ENCODE measurements at places on chromosomes 16 and 17.
A peak's percentile ranks its signal among the peaks of the same experiment; 100 is the strongest.

DNA sequence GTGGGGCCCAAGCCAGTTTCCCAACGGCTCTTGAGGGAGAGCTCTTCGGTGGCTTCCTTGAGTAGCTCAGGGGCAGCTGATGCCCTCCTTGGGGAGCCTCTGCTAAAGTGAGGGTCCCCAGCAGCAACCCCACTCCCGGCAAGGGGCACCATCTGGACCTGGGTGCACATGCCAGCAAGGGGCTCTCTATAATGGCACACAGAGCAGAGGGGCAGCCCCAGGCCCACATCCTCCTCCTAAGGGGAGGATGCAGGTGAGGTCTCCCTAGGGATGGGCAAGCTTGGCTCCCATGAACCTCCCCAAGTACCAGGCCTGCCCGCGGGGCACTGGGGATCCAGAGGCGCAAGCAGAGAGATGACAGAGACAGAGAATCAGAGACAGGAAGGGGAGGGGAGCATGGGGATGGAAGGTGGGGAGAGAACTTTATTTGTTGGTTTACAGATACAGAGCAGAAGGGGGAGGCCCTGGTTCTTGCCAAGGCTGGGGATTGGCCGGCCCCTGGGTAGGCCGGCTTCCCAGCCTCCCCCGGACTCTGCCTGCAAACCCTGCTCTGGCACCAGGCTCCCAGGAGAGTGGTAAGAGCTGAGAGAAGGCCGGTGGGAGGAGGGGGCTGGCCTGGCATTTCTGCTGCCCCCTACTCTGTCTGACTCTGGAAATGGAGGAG, 61.4 kb downstream of the SRCIN1 start:
- no peak for DNase-seq

DNA sequence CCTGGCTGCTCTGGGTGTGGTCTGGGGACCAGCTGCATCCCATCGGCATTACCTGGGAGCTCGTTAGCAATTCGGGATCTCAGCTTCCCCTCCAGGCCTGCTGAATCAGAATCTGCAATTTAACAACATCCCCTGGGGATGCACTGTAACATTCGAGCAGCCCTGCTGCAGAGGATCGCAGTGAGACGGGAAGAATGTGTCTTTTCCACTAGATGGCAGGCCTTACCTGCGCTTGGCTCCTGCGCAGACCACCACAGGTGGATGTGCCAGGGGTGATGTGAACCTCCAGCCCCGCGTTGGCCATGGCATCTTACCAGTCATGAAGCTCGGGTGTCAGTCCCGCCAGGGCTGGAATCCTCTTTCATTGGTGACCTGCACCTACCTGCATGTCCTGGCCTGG, 209.9 kb downstream of the PRKCB start:
- no peak for DNase-seq

- no peak for DNase-seq
Measured at GRCh38 chr17:43341715-43342588, 56.8 kb upstream of the ARL4D start.

DNA sequence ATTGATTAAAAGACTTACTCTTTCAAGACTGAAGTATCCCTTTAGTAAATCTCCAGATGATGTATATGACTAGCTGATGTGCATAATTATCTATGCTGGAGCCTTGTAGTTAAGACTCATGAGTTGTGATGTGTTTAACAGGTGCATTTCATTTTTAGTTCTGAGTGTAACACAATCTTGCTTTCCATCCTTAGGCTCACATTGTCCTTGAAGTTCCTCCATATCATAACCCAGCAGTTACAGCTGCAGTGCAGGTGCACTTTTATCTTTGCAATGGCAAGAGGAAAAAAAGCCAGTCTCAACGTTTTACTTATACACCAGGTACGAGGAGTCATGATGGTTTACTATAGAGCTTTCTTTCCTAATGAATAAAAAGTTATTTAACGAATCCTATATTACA, 52.9 kb downstream of the ESRP2 start:
- DNase-seq: no peak

GRCh38 chr17:74599023-74599399, 6.9 kb upstream of the CD300LD start:
- DNase-seq: no peak

GRCh38 chr17:68600067-68600930, 868 bp downstream of the FAM20A start:
- DNase-seq: no peak

- DNase-seq: peak; percentile 1
Measured at GRCh38 chr16:82082543-82083244, 47.6 kb downstream of the HSD17B2 start.

GRCh38 chr17:40922239-40922638, 15.2 kb downstream of the KRT23 start:
- DNase-seq: no peak

- DNase-seq: no peak
Measured at GRCh38 chr16:3665508-3665907, 11.0 kb downstream of the DNASE1 start.

DNA sequence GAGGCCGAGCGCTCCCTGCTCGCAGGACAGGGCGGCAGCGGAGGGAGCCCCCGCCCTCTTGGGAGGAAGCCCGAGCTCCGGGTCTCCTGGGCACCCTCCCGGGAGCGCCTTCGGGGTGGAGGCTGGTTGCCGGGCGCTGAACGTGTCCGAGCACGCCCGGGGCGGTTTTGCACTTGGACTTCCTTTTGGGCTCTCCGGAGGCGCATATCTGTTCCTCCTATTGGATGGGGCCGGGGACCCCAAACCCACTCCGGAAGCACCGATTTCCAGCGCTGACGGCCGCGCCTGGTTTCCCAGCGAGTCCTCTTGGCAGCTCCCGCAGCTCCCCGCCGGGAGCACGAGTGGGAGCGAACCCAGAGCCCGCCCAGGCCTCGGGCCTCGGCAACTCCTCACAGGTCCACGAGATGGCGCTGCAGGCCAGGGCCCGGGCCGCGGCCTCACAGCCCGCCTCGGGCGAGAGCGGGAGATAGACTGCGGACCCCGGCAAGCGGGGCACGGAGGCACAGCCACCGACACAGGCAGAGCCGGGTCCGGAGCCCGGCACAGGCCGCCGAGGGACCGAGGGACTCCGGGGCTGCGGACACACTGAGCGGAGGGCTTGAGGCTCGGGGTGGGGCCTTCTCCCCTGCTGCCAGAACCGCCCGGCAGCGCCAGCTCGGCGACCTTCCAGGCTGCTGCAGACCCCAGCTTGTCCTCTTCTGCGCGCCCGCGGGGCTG, 12.7 kb downstream of the TBX2 start:
- DNase-seq: peak; percentile 69

DNA sequence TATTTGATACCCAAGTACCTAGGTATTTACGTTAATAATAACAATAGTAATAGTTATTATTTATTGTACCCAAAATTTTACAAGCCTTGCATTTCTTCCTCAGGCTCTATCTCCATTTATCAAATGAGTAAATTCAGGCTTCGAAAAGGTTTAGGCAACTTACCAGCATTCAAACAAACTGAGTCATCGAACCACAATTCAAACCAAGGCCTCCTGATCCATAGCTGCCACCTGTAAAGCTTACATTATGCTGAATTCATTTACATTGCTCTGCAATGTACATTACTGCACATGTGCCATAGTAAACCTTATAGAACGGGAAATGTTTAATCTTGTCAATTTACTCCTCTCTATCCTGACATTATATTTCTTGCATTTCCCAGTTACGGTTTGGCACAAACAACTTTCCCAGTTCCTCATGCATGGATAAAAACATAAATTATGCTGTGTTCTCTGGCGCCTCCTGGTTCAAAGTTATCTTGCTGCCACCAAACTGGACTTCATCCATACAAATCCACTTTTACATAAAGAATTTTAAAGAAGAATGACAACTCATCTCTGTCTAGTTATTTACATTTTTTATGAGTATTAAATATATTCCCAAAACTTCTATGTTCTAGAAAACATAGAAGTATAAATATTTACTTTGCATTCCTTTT, 360.6 kb upstream of the SOX9 start:
- no peak for DNase-seq
